ENCODE measurements at places on chromosomes 1 and 21. TPM values are rescaled to one million over a fixed set of nuclear protein-coding genes. Genes with fewer than 3 reads are reported as not detected.

DNA sequence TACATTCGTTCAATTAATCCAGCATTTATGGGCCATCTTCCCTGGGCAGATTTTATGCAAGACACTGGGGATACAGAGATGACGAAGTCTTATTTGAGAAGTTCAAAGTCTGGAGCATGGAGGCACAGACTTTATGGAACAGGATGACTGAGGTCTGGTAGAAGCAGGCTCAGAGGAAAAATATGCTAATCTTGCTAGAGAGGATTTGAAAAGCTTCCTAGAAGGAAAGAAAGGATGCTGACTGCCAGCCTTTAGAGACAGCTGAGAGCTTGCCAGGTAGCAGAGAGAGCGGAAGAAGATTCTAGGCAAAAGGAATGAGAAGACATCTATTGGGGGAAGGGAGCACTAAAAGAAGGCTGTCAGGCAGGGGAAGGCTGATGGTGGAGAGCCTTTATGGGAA lies 75.5 kb upstream of the ATP5PO start:
- no peak overlapping the region for H3K27ac ChIP-seq
- no peaks in the 10 kb centered on the region for H3K4me1 ChIP-seq
- no peak for DNase-seq
- no peak overlapping the region for H3K4me3 ChIP-seq
- no peaks in the 10 kb centered on the region for H3K27me3 ChIP-seq

TRIM45 gene
- total RNA-seq: 10.3 TPM

- H3K36me3 ChIP-seq: peaks cover 3% of the 10 kb centered on the region
- H3K4me1 ChIP-seq: peaks cover 5% of the 10 kb centered on the region
- no peak overlapping the region for H3K27ac ChIP-seq
These were observed 146.4 kb downstream of the FGGY start for GRCh38 chr1:59443310-59443709.

- H3K27ac ChIP-seq: no peak overlapping the region
- no peak for DNase-seq
- H3K27me3 ChIP-seq: no peaks in the 10 kb centered on the region
- H3K4me1 ChIP-seq: no peaks in the 10 kb centered on the region
- H3K36me3 ChIP-seq: no peaks in the 10 kb centered on the region
These were observed 108.9 kb upstream of the GJB5 start for GRCh38 chr1:34645919-34646318.

GRCh38 chr1:12059722-12060464 lies 3.2 kb upstream of the TNFRSF8 start:
- no peak overlapping the region for H3K27ac ChIP-seq
- H3K4me1 ChIP-seq: no peaks in the 10 kb centered on the region
- H3K4me3 ChIP-seq: no peak overlapping the region
- peaks cover 2% of the 10 kb centered on the region for H3K27me3 ChIP-seq
- DNase-seq: no peak

- no peak for DNase-seq
- H3K27ac ChIP-seq: no peak overlapping the region
- no peaks in the 10 kb centered on the region for H3K27me3 ChIP-seq
- no peaks in the 10 kb centered on the region for H3K4me1 ChIP-seq
- no peaks in the 10 kb centered on the region for H3K36me3 ChIP-seq
These were observed 33.8 kb upstream of the SLC45A1 start for GRCh38 chr1:8284127-8284526.

GRCh38 chr1:40078512-40079333 lies 18.3 kb downstream of the PPT1 start:
- H3K36me3 ChIP-seq: peaks cover 37% of the 10 kb centered on the region
- no peak overlapping the region for H3K4me3 ChIP-seq
- no peak overlapping the region for H3K27ac ChIP-seq
- peak; percentile 70 for DNase-seq

GRCh38 chr1:46537651-46538050 lies 13.8 kb downstream of the KNCN start:
- H3K27ac ChIP-seq: no peak overlapping the region
- no peaks in the 10 kb centered on the region for H3K36me3 ChIP-seq
- no peak for DNase-seq
- H3K4me3 ChIP-seq: no peak overlapping the region
- no peaks in the 10 kb centered on the region for H3K4me1 ChIP-seq

DNA sequence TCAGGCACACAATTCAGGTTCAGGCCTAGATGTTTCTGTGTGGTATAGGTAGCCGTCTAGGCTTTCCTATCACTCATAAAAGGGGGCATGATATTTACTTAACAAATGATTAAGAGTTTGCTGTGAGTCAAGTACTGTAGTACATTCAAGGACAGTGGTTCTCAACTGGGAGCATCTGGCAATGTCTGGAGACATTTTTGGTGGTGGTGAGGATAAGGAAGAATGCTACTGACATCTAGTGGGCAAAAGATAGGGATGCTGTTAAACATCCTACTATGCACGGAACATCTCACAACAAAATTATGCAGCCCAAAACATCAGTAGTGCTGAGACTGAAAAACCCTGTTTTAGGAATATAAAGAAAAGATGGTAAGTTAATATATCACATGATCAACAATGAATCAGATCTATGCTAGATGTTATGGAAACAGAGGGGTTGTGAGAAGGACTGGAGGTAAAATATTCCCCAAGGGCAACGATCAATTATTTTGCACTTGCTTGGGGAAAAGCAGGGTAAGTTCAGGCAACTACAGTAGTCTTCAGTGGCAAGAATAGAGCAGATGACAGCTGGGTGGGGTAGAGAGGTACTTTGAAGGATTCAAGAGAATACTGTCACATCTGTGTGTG lies 4.9 kb downstream of the DNTTIP2 start:
- H3K4me3 ChIP-seq: no peak overlapping the region
- no peak for DNase-seq
- H3K27ac ChIP-seq: no peak overlapping the region
- no peaks in the 10 kb centered on the region for H3K4me1 ChIP-seq
